ENCODE measurements at places on chromosomes 3 and 15.

DNA sequence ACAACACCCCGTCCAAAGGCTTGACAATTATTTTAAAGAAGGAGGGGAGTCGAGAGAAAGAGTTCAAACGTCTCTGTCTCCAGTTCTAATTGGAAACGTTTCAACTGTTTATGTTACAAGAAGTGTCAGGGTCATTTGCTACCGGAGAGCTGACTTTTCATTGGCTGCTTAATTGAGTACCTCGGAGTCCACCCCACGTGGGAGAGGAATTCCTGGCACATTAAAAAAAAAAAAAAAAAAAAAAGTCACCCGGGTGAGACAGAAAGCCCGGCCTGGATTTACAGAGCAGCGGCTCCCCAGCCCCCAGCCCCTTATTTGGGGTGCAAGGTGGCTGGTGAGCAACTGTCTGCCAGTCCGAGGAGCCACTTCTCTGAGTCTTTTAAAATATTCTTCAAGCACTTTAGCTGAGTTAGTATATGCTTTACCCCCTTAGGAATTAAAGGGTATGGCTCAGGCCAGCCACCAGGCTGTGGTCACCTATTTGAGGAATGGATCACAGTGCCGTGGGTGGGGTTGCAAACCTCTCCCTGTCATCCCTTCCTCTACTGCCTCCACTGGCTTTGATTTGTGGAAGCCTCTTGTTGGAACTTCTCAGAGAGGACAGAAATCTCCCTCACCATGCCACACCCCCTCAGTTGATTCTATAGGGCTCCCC is 3.9 kb upstream of the TLE3 start:
- DNase-seq, result peak; percentile 89

DNA sequence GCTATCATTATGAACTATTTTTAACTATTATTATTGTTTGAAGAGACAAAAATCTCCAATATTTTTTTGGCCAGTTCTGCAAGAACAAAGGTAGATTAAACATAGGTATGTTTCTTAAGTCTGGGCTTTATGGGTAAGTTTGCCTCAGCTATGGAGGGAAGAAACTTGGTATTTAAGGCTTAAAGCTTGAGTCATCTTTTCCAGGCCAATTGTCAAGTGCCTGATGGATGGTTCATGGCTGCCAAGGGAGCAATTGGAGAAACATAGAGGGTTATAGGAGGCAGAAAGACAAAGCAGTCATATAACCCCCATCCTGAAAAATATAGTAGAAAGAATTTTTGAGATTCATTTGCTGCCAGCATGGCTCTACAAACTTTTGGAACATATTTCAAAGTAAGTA is 7.2 kb upstream of the STAC start:
- DNase-seq, result no peak

GRCh38 chr15:74891469-74891868 is 1.6 kb downstream of the MPI start:
- no peak for DNase-seq

- no peak for DNase-seq
These were observed 83.0 kb downstream of the CNTN3 start for GRCh38 chr3:74531491-74531890.

- DNase-seq, result no peak
These were observed 66.4 kb downstream of the XXYLT1 start for GRCh38 chr3:195204360-195205163.
